ENCODE measurements at places on chromosomes 16 and 17.
A peak's percentile ranks its signal among the peaks of the same experiment; 100 is the strongest.

DNA sequence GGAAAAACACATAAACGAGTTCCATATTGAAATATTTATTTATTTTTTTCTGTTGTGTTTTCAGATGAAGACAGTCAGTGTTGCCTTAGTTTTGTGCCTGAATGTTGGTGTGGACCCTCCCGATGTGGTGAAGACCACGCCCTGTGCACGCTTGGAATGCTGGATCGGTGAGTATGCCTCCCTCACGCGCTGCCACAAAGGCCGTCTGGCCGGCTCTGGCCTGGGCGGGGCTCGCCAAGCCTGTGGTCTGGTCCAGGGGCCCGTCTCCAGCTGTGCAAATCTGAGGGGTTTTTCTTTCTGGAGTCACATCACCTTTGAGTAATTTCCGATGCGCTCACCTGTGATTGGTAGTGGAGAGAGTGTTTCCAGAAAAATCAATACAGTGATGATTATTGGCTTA lies 81.0 kb downstream of the RPTOR start:
- DNase-seq, result no peak

DNA sequence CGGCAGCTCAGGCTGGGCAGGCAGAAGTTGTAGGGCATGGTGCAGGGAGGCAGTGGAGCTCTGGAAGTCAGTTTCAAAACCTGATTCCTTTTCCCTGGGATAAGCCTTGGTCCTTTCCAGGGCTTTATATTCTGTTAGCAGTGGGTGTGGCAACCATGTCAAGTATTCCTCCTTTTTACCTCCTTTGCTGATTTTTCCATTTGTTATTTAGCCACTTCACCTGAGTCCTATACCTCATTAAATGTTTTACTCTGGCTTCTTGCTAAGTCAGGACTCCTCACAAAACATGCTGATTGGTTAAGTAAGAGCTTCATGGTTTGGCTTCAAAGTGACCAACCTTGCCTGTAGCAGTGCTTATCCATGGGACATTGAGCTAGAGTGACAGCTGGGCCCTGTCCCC lies at the start of gene KRT33B:
KRT33B (minus strand) TSS at position 101 of the 400 bp plus-strand sequence; CDS start at position 38, 63 bp downstream.
- no peak for DNase-seq

- no peak for DNase-seq
These were observed 4.7 kb upstream of the KDM8 start for GRCh38 chr16:27198451-27199234.

DNA sequence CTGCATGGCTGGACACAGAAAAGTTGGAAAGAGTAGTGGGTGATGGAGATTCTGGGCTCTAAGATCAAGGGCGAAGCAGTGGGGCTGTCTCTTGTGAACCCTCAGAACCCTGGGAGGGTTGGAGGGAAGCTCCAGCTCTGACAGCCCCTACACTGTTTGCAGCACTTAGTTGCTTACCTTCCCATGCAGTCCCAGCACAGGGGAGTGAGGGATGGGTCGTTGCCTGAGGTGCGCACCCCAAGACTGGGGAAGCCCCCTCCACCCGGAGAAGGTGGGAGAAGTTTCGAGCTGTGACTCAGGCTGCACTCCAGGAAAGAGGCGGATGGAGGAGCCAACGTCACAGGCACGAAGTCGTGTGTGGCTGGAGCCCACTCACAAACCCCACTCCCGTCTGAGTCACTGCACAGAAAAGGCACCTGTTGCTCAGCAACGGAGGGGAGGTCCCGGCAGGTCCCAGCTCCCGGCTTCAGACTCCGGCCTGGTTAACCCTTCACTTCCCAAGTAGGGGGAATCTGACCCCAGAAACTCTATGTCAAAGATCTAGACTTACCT lies 60.1 kb downstream of the AIPL1 start:
- DNase-seq, result peak; percentile 17

DNA sequence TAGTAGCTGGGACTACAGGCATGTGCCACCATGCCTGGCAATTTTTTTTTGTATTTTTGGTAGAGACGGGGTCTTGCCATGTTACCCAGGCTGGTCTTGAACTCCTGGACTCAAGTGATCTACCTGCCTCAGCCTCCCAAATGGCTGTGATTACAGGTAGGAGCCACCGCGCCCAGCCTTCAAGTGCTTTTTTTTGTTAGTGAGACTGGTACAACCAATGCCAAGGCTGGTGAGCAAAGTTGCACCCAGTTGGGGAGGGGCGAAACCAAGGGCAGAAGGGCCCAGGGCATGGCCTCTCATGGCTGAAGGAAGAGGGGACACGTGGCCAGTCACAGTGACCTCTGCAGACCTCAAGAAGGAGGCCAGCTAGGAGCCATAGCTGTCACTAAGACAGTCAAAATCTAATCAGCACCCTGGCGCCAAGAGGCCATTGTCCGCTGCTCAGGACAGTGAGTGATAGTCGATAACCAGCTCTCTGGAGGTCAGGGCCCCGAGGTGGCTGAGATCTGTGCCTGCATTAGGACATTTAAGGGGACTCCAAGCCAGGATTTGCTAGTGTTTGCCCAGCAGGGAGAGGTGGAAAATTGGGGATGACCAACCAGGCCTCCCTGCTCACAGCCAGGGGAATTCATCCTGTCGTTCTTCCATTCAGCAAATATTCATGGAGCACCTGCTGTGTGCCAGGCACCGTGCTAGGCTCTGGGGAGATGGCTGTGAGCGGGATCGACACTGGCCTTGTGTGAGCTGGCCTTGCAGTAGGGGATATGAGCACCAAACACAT lies 10.2 kb downstream of the IL4R start:
- DNase-seq, result no peak

DNA sequence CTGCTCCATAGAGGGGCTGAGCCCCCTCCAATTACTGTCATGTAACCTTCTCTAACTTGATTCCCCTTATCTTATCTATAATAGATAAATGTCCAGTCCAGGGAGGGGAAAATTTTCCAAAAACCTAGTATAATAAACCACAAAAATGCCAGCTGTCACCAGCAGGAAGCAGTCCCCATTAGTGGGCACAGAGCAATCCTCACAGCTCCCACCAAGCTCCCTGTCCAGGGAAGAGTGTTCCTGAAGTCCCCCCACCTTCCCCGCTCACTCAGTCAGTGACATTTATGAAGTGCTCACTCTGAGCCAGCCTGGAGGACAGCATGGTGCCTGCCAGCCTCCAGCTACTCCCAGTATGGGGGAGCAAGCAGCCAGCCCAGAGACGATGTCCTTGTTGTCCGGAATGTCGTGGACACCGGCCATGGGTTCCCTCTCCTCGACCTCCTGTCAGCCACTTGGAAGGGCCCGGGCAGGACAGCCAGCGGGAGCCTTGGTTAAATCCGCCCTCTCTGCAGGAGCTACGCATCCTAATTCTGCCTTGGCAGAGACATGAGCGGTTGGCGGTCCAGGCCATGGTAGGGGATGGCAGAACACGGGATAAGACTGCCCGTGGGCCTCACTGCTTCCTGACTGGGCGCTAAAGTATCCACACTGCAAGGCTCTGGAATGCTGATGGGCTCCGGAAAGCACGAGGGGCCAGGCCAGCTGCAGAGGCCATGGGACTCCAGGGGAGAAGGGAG lies 102.0 kb upstream of the CDH5 start:
- DNase-seq, result peak; percentile 12

GRCh38 chr17:78665952-78666920 lies 89.0 kb upstream of the DNAH17 start:
- peak; percentile 70 for DNase-seq

GRCh38 chr17:78748048-78748729 lies 33.9 kb downstream of the CYTH1 start:
- peak; percentile 72 for DNase-seq

DNA sequence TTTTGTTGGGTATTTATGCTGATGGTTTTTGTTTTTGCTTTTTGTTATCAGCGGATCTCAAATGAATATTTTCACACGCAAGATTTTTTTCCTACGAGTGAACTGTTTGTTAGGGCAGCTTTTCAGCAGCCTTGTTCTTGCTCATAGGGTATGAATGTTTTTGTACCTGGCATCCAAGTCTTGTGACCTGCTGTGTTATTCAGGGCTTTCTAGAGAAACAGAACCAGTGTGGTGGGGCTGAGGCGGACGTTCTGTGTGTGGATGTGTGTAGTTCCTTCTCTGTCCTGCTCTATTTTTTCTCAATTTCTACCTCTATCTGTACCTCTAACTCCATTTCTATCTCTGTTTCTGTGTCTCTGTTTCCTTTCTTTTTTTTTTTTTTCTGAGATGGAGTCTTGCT lies 78.3 kb downstream of the SNX29 start:
- no peak for DNase-seq

- no peak for DNase-seq
These were observed 541 bp upstream of the RBBP6 start for GRCh38 chr16:24538756-24539294.

GRCh38 chr17:44174427-44174826 lies 3.9 kb downstream of the ASB16 start:
- no peak for DNase-seq

GRCh38 chr17:3910420-3911270 lies 5.6 kb downstream of the P2RX1 start:
- DNase-seq, result no peak

GRCh38 chr16:72847187-72848027 lies 200.5 kb downstream of the ZFHX3 start:
- peak; percentile 22 for DNase-seq

DNA sequence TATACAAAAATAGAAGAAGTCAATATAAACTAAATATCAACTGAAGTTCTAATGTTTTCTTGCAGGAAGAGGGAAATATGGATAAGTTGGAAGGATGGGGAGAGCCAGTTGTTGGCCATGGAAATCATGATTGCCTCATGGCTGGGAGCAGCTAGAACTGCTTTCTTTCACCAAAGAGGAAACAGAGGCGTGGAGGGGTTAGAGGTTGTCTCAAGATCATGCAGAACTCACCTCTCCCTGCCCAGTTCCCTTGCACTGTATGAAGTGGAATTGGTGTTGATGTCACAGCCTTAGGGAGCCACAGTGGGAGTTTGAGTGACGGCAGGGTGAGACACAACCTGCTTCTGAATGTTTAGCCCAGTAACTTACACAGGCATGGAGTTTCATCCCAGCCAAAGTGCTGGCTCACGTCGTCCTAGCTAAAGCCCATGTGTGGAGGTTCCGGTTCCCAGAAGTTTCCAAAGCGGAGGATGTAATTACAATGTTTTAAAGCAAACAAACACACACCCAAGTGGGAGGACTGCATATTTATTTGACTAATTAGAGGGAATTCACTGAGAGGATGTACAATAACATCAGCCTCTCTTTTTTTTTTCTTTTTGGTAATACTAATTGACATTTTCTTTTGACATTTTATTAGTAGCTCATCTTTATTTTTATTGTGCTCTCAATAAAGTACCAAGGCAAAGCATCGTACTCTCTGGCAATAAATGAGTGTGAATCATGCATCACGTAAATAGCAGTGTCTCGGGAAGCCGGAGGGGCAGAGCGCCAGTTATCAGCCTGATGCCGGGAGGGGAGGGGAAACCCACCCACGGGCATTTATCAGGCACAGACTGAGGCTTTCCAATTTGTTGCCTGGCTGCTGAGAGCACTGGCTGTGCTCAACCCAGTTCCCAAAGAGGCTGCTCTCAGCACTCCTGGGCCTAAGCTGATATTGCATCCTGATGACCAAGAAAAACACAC lies 118.7 kb upstream of the CDH5 start:
- DNase-seq, result no peak

DNA sequence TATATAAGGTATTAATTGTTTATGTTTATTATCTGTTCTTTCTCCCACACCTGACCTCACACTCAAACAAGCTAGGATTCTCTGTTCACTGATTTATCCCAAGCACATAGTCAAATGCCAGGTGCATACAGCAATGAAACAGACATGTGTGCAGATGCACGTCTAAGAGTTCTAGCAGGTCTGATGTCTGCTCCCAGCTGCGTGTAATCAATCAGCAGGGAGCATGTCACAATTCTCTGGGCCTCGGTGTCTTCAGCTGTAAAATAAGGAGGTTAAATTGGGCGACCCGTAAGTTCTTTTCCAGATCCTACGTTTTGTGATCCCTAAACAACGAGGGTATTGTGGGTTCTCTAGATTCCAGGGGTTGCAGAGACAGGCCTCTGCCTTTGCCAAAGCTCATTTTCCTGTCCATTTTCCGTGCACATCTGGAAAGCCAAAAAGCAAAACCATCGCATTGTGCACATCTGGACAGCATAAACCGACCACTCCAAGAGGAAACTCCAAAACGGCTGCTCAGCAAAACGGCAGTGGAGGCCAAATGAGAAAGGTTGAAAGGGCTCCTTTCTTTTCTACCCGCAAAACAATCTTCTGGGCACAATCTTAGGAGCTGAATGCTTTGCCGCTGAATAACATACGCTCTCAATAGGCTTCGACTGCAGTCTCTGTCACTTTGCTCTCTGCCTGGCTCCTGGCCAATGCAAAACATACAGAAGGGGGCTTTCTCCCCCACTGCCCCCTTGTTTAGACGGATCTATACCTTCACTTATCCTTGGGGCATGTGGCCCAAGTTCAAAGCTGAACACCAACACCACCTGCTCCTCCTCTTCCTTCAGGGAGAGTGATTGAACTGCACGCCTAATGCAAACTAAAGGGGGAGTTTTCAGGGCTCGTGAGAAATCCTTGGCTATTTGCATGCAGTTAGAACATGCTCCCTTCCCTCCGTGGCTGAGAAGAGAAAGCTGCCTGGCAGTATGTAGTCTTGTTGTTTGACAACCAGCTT lies 426.3 kb downstream of the SLC39A11 start:
- DNase-seq, result no peak

- DNase-seq, result no peak
These were observed 32.7 kb downstream of the VPS53 start for GRCh38 chr17:681738-682529.

DNA sequence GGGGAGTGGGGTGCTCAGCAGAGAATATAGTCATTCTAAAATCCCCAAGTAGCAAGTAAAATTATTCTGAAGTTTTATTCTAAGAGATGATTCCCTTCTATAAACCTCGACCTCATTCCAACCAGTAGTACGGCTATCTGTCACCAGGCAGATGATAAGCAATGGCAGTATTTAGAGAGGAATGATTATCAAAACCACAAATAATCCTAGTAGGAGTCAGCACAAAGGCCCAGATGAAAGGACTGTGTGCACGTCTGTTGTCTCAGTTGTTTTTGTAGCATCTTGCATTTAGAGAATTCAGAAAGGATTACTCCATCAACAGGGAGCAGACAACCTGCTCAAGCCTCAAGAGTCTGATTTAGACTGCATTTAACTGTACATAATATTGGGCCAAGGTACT lies 21.2 kb downstream of the EZH1 start:
- DNase-seq, result no peak

DNA sequence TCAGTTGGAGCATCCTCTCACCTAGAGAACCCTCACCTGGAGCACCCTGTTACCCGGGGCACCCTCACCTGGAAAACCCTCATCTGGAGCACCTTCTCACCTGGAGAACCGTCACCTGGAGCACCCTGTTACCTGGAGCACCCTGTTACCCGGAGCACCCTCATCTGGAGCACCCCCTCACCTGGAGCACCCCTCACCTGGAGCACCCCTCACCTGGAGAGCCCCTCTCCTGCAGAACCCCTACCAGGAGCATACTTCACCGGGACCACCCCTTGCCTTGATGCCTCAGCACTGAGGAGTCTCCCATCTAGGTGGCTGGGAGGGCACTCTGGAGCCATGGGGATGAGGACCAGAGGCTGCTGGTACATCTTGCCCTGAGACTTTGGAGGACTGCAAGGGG lies 3.4 kb upstream of the FBXL16 start:
- DNase-seq, result no peak
